Activated CD4-positive, alpha-beta T cell treated with anti-CD3 and anti-CD28 coated beads for 24 hours (primary cell): ENCODE measurements at places on chromosomes 3 and 15.

DNA sequence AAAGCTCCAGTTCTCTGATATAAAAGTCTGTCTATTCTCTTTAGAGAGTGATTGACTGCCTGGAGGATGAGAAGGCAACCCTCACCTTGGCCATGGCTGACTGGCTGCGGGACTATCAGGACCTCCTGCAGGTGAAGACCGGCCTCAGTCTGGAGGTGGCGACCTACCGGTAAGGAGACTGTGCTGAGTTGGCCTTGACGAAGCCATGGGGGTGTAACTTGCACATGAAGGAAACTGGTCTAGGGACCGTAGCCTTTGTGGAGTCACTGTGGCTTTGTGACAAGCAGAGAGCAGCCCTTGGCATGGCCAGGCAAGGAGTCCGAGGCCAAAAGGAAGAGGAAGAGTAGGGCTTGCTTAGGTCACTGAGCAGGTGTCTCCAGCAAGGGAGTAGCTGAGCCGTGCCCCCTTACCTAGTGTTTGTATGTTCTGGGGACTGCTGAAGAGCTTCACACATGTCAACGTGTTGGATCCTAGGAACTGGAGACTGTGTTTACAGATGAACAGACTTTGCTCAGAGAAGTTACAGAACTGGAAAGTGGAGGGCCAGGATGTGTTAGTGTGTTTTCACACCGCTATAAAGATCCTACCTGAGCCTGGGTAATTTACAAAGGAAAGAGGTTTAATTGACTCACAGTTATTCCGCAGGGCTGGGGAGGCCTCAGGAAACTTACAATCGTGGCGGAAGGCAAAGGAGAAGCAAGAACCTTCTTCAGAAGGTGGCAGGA lies 8.8 kb downstream of the SYNM start:
- no peak for DNase-seq

GRCh38 chr3:152019508-152019907 lies 146.1 kb downstream of the SUCNR1 start:
- no peak for DNase-seq

GRCh38 chr15:39394496-39394895 lies 186.4 kb upstream of the THBS1 start:
- DNase-seq = no peak

DNA sequence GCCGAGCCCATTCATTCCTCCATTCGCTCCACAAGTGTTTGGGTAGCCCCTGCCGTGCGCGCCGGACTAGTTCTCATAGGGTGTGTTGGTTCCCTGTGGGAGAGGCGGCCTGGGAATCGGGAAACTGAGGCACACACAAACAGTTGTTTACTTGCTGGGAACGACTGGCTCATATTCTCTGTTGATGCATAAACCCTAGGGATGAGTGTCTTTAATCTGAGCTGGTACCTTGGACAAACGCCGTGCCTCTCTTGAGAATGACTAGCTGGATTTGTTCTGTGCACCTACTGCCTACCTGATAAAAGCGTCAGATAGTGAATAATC lies 737 bp downstream of the DNAJA4 start:
- no peak for DNase-seq

DNA sequence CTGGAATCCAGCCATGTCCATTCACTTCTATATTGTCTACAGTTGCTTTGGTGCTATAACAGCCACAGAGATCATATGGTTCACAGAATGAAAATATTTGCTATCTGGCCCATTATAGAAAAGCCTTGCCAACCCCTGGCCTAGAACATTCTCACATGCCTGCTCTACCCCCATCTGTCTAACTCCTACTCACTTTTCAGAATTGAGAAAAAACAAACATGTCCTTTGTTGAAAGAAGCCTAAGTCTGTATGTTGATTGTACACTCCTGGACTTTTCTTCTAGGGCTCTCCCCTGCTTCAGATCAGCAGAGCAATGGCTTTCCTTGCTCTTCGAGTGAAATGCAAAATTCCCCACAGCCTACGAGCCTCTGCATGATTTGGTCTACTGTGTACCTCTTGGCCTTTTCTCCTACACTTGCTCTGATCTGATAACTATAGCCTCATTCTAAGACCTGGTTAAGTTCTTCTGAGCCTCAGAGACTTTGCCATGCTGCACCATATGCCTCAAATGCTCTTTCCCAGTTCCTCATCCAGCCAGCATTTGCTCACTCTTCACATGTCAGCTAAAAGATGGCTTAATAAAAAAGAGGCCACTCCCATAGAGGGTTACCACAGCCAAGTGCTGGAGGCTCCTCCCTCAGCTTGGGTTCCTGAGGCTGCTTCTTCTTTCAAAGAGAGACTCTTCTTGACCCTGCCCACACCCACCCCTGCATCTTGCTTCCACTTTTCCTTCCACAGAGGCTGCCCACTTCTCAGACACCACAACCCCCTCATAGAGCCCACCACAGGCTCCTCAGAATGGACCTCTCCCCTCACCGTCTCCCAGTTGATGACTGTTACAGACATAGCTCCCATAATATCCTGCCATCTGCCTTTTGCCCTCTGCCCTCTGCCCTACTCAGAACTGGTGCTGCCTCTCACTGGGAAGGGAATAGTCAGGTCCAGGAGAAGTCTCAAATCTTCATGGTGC lies 22.9 kb upstream of the DCLK3 start:
- no peak for DNase-seq

DNA sequence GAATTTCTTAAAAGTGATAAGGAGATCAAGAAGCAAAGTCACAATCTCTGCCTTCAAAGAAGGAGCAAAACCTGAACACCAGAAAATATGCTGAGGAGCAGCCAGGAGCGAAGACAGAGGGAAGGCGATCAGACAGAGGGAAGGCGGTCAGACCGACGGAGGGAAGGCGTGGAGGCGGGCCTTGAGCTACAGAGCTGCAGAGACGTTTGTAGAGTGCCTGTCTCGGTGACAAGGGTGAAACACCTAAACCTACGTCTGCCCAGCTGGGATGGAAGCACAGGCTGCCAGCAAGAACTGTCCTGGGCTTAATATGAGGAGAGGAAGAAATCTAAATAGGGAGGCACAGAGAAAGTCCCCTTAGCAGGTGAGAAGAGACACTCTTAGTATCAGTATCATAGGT lies 476.0 kb downstream of the OCA2 start:
- no peak for DNase-seq

DNA sequence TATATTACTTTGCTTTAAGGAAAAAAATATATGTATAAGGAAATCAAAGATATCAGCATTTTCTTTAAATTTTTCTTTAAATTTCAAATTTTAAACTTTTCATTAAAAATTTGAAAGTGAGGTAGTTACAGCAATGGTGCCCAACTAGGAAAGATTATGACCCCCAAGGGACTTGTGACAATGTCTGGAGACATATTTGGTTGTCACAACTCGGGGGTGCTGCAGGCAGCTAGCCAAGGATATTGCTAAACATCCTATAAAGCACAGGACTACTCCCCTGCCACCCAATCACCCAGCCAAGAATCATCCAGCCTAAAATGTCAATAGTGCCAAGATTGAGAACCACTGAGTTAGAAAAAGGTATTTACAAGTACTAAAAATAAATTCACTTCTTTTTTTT lies 57.3 kb downstream of the SLC4A7 start:
- DNase-seq = no peak
